ENCODE measurements at places on chromosomes 1 and 21.

DNA sequence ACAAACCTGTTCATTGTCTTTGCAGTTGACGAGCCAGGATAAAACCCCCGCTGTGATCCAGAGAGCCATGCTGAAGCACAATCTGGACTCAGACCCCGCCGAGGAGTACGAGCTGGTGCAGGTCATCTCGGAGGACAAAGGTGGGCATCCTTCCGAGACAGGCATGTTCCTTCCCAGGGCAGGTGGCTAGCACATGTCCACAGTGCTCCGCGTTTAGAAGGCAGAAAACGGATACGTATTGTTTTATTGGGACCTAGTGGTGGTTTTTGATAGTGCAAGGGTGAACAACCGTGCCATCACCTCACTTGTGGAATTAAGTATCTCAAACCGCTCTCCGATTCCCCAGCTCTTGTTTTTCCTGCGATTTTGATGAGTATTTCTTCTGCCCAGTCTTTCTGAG is 115.3 kb downstream of the COLGALT2 start:
- DNase-seq, result no peak

- no peak for DNase-seq
These were observed 39.4 kb downstream of the CDC14A start for GRCh38 chr1:100391675-100392074.

DNA sequence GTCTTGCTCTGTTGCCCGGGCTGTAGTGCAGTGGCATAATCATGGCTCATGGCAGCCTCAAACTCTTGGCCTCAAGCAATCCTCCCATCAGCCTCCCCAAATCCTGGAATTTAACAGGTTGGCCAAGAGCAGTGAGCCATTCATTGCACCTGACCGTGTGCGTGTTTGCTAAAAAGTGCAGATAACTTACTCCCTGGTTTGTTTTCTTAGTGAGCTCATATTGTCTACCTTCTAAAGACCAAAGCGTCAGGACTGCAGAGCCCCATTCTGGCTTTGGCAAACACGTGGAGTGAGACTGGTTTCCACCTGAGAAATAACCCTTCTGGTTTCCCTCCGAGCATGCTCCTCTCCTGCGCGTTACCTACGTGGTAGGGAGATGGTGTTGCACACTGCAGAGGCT is 32.2 kb upstream of the CA6 start:
- no peak for DNase-seq

- DNase-seq, result no peak
These were observed 16.1 kb downstream of the PHLDA3 start for GRCh38 chr1:201452866-201453265.

DNA sequence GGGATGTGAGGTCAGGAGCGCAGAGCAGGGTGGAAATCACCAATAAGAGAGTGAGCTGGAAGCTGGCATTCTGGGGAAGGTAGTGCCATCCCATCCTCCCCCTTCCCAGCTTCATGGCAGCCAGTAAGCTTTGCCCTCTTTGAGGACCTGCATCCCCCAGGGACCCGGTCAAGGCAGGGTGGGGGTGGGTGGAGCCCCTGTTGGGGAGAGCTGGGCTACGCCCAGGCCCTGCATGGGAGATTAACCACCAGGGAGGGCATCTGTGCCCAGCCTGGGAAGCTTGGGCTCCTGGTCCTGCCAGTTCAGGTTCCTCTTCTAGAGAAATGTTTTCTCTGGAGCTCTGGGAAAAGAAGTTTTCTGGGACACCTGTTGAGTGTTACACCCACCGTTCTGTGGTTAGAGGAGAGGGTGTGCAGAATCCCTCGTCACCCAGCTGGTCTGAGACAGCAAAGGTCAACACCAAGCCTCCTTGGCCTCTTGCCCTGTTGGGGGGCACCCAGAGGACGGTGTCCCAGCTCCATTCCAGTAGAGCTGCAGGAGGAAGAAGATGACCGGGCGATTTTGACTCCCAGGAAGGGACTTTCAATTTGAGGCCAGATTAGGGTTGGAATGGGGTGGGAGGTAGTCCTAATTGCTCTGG is 30.1 kb upstream of the TENT5C start:
- no peak for DNase-seq

- no peak for DNase-seq
These were observed 280.1 kb downstream of the NPHP4 start for GRCh38 chr1:5711956-5712645.

DNA sequence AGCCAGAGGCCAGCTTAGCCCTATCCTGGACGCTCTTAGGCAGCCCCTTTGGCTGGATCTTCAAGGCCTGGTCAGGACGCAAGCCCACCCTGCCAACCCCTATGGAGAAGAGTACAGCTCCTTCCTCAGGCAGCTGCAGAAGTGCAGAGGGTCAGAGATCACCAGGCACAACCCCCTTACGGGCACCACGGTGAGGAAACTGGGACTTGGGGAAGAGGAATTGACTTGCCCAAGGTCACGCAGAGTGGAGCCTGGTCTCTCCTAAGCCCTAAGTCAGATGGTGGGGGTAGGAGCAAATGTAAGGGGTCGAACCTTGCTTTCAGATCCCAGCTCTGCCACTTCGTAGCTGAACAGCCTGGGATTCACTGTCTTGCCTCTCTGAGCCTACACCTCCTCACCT is 3.7 kb downstream of the E2F2 start:
- no peak for DNase-seq

DNA sequence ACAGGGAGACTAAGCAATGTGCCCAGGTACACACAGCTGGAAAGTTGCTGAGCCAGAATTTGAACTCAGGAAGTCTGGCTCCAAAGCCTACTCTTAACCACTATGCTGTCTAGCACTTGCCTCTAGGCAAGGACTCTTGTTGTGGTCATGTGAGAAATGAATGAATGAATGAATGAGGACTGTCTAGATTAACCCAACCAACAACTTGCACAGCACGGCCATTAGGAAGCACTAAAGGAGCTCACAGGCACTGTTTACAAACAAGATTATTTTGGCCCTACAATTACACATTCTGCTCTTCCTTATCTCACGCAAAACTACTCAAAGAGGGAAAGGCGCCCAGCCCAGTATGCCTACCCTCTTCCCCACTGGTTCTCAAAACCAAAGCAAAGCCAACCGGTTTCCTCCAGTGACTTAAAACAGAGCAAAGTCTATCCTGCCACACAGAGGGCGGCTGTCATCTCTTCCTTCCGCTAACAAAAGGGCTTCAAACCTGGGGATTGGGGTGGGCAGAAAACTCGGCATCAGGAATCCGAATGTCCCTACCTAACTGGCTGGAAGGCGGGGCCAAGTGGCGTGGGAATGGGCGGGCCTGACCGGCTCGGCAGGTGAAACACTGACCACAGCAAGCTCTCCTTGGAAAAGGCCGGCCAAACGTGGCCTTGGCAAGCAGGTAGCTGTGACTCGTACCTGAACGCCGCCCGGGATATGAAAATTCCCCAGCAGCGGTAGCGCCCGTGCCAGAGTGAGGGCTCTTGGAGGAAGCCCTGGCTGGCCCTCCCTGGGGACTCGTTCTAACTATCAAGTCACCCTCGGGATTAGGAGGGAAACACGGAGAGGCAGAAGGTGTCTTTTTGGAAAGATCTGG is 948 bp downstream of the STK40 start:
- DNase-seq, result no peak

DNA sequence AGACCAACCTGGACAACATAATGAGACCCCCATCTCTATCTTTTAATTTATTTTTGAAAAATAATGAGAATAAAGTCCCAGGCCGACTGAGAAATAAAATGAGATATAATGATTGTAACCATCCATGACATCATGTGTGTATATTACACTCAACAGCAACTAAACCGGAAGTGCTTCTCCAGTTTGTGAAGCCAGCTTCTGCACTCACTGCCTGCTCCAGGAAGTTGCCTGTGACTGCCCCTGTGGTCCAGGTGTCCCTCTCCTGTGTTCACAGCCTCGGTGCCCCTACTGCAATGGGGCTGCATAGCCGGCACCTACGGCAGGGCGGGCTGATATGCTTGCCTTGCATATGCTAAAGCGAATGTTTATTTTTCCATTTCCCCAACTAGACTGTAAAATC is 68.3 kb downstream of the SSBP3 start:
- DNase-seq, result no peak

DNA sequence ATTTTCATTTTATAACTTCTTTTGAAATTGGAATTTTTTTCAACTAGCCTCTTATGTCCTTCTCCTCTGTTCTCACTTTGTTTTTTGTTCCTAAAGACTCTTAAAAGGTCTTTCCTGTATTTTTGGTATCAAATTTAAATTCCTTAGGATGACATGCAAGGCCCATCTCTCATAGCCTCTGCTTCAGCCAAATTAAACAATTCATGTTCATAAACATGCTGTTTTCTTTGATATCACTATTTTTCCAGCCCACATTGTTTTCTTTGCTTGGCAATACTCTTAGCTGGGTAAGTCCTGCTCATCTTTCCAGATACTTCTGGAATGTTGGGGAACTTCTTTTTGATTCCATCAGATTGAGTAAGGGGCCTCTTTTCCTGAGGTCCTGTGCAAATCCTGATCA is 55.8 kb upstream of the GPR88 start:
- DNase-seq, result no peak

DNA sequence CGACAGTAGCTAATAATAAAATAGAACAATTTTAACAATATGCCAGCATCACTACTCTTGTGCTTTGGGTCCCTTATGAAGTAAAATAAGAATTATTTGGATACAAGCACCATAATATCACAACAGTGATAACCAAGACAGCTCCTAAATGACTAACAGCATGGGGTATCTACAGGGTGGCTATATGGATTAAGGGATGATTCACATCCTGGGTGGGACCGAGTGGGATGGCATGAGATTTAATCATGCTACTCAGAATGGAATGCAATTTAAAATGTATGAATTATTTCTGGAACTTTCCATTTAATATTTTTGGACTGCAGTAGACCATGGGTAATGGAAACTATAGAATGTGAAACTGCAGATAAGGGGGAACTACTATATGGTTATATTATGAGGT is 28.1 kb upstream of the B3GALNT2 start:
- no peak for DNase-seq

DNA sequence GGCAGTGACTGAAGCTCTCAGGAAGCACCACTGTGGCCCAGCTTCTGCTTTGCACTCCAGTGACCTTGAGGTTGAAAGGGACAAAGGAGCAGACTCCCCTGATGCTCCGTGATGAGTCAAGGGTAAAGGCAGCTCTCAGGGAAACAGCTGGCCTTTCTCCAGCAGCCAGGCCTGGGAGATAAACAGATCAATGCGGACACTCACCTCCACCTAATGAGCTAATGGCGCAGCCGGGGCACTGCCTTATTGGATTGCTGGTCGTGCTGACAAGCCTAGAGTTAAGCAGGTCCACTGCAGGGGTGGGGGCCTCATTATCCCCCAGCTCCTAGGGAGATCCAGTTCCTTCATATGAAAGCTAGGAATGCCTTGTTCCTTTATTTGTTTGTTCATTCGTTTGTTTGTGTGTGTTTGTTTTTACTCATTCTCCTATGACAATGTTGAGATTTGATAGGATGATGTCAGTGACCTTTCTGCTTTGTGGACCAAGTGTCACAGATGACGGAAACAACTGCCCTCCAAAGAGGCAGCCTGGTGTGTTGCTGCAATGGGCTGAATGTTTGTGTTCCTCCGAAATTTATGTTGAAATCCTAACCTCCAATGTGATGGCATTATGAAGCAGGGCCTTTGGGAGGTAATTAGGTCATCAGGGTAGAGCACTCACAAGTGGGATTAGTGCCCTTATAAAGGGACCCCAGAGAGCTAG is 141.4 kb upstream of the BEND5 start:
- no peak for DNase-seq

GRCh38 chr1:98059620-98060019 is 138.8 kb upstream of the DPYD start:
- DNase-seq, result no peak

GRCh38 chr1:67626090-67626860 is 58.7 kb upstream of the GADD45A start:
- DNase-seq, result no peak

DNA sequence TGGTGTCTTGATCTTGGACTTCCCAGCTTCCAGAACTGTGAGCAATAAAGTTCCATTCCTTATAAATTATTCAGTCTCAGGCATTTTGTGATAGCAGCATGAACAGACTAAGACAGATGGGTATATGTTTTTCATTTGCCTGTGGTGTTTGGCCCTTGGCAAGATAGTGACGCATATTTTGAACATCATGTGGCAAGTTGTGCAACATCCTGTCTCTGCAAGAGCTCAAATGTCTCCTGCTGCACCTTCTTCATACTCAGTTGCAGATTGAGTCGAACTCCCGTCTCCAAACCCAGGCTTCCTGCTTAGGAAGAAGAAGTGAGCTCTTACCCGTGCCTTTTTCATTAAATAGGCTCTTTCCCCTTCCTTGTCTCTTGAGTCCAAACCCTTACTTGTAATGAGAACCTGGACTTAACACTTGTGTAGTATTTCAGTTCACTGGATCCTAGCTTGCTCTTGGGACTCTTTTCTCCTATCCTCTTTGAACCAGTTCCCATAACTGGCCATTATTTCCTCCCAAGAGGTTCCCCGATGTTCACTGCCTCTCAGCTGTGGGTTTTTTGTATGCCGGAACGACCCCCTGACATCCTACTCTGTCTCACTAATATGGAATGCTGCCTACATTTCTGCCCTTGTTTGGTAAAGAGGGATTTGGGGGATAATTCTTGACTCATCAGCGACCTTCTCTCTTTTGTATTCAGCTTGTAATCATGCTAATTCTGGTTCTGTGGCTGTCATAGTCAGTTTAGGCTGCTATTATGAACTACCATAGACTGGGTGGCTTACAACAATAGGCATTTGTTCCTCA is 125.0 kb upstream of the KCNK2 start:
- no peak for DNase-seq

- DNase-seq, result no peak
These were observed 324.9 kb upstream of the DAB1 start for GRCh38 chr1:57748719-57749118.

- no peak for DNase-seq
These were observed 40.5 kb upstream of the PROX1 start for GRCh38 chr1:213947200-213947801.

Measured in stimulated activated CD4-positive, alpha-beta T cell treated with anti-CD3 and anti-CD28 coated beads, Interleukin-12 subunit alpha, Interleukin-12 subunit beta, amount 100 ng/mL, for 48 hours (primary cell).